Fibroblast of the aortic adventitia (primary cell): ENCODE measurements at places on chromosomes 12 and 14.
A peak's percentile ranks its signal among the peaks of the same experiment; 100 is the strongest.

DNA sequence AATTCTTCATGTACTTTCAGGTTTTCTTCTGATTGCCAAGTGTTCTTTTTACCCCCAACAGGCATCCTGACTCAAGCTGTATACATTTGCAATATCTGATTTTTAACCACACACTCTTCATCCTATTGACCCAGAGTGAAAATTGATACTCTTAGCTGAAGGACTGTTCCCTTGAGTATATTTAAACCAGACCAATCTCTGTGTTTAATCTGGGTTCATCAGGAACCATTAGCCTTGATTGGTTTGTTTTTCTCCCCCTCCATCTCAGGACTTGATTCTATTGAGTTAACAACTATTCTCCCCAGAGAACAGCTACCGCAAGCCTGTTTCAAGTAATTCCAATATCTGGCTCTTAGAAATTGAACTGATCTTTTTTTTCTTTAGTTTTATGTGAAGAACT is 222.3 kb upstream of the NOVA1 start:
- DNase-seq = no peak

DNA sequence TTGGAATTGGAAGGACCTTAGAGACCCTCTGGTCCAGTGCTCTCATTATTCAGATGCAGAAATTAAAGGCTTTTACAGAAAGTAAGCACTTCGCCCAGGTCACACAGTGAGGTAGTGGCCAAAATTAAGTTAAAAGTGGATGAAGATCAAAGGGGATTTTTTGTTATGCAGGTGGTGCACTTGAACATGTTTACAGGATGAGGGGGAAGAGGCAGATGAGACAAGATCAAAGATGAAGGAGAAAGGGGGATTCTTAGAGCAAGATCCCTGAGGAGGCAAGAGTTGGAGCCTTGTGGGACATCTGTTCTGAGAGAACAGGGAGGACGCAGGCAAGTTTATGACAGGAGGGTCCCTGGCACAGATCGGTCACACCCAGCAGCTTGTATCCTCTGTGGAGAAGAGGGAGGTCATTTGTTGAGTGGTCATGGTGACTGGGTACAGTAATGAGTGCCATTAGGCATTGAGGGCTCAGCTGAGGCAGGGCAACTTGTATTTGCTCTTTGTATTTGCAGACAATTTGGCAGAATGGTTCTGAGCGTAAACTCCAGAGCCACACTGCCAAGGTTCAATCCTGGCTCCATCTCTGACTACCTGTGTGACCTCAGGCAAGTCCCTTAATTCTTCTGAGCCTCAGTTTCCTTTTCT is 84.0 kb downstream of the BORCS5 start:
- DNase-seq = no peak

DNA sequence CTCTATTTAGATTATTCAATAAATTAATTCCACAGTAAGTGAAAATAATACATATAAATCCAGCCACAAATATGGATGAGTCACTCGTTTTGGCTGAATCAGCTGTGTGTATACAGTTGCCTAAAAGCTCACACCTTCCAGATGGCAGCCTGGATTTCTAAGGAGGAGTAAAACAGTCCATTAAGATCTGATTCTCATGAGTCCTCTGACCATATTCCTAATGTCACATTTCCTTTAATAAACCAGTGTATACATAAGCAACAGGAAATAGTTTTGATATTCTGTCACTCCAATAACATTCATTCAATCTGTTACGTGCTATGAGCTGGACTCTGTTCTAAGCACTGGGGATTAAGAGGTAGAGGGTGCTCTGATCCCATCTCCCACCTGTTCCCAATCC is 21.8 kb downstream of the MDM1 start:
- peak; percentile 68 for DNase-seq

DNA sequence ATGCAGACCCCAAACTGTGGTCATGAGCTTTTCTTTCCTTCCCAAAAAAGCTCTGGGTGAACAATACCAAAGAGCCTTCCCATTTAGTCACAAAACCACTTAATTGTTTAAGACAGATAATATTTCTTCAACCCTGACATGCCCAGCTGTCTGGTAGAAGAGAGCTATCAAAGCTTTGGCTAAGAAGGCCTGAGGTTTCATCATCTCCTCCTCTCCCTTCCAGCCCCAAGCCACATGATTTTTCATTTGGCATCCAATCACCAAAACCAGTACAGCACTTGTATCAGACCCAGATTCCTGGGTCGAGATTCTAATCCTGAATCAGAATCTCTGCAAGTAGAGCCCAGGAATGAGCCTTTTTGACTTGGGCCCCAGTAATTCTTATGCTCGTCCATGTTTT is 199.6 kb upstream of the TMEM260 start:
- DNase-seq = peak; percentile 94

DNA sequence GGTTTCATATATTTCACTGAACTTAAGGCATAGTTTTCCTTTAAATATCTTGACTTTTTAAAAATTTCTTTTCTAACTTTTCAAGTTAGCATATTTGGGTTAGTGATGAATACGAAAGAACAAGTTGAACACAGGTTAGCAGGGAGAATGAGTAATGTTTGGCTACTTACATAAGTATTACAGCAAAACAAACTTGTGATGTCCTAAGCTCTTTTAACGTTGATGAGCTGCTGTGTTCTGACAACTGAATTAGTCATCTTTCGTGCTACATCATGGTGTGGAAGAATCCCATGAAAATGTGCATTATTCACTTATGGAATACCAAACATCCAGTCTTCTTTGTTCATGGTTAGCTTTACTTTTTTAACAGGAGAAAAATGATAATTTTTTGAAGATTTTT is 36.3 kb upstream of the PDZRN4 start:
- DNase-seq = no peak

DNA sequence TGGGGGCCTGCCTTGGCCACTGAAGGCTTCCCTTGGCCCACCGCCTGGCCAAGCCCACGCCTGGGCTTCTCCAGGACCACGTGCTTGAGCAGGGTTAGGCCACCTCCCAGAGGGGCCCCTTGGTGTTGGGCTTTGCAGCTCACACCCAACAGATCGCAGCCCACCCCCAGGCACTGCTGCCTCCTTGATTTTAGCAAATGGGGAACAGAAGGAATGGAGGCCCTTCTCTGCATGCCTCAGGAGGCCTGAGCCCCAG is 23.3 kb downstream of the RAB35 start:
- DNase-seq = no peak
